ENCODE measurements at places on chromosomes 2 and 18. TPM values are rescaled to one million over a fixed set of nuclear protein-coding genes. Genes with fewer than 3 reads are reported as not detected.

Gene RPRM
- total RNA-seq: not detected

Gene THUMPD2
- 17.2 TPM for total RNA-seq

Gene ECEL1
- not detected for total RNA-seq

Gene REG1B
- total RNA-seq: not detected

Gene L3MBTL4
- not detected for total RNA-seq

Gene NOL4
- not detected for total RNA-seq

Gene PLGLB1
- total RNA-seq: 0.74 TPM

GRCh38 chr2:159157361-159158209, 128.9 kb downstream of the WDSUB1 start:
- H3K27ac ChIP-seq: peak overlapping the region; percentile 31
- peaks cover 30% of the 10 kb centered on the region for H3K36me3 ChIP-seq
- H3K27me3 ChIP-seq: no peaks in the 10 kb centered on the region
- DNase-seq: no peak

DNA sequence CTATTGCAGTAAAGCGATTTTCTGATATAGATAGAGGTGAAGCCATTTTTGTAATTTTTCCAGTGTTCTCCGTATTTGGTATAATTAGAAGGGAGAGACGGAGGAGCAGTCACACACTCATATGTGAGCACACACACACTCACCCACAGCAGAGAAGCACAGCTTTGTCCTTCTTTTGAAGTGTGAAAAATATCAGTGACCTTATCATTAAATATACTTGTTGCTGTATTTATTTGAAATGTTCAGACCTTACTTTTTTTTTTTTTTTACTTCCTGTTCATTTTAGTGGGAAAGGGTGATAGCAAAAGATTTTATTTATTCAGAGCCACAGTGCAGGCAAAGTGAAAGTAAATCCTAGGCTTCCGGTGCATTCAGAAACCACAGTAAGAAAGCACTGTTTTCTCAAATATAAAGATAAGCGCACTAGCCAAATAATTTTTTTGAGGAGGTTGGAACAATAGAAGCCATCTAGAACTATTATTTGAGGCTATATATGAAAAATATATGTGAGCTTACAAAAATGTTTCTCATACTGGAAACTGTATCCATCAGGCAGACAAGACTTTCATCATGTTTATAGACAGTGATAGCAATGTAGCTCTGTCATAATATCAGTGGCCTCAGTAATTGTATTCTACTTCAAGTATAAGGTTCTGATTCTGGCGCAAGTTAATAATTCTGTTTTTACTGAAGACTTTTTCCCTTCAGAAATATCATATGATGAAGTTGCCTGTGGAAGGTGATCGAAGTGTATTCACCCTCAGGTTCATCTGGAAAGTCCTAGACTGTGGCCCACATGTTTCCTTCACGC, 37.2 kb downstream of the TSHZ1 start:
- H3K4me1 ChIP-seq: peaks cover 34% of the 10 kb centered on the region
- peak; percentile 50 for DNase-seq

- no peaks in the 10 kb centered on the region for H3K27me3 ChIP-seq
- no peaks in the 10 kb centered on the region for H3K36me3 ChIP-seq
- H3K4me3 ChIP-seq: no peak overlapping the region
These were observed 20.5 kb upstream of the KIF3C start for GRCh38 chr2:26002632-26003310.

GRCh38 chr2:157393348-157393747, 50.5 kb downstream of the CYTIP start:
- H3K4me1 ChIP-seq: no peaks in the 10 kb centered on the region
- no peak overlapping the region for H3K27ac ChIP-seq
- no peaks in the 10 kb centered on the region for H3K36me3 ChIP-seq
- no peak for DNase-seq
- H3K27me3 ChIP-seq: no peaks in the 10 kb centered on the region
- H3K4me3 ChIP-seq: no peak overlapping the region

DNA sequence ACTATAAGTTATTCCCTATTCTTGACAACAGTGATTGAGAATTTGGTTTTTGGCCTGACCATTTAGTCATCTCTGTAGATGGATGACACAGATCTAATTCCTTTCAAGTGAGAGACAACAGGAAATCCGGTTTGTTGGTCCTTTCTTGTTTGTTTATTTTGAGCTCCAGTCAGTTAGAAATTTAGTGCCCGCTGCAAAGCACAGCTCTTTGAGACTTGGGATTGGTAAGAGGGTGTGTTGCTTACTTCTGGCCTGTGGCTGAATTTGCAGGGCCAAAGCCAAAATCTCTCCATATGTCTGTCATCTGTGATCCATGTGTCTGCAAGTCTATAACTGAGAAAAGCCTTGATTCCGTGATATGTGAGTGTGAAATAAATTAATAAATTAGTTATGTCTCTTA, 74.3 kb downstream of the BIN1 start:
- no peaks in the 10 kb centered on the region for H3K36me3 ChIP-seq
- no peak overlapping the region for H3K4me3 ChIP-seq
- no peak overlapping the region for H3K27ac ChIP-seq
- H3K4me1 ChIP-seq: peaks cover 14% of the 10 kb centered on the region
- DNase-seq: peak; percentile 30
- H3K27me3 ChIP-seq: no peaks in the 10 kb centered on the region

Data from MCF 10A (cell line).